Dermis microvascular lymphatic vessel endothelial cell (primary cell): ENCODE measurements at places on chromosomes 1 and 21.

DNA sequence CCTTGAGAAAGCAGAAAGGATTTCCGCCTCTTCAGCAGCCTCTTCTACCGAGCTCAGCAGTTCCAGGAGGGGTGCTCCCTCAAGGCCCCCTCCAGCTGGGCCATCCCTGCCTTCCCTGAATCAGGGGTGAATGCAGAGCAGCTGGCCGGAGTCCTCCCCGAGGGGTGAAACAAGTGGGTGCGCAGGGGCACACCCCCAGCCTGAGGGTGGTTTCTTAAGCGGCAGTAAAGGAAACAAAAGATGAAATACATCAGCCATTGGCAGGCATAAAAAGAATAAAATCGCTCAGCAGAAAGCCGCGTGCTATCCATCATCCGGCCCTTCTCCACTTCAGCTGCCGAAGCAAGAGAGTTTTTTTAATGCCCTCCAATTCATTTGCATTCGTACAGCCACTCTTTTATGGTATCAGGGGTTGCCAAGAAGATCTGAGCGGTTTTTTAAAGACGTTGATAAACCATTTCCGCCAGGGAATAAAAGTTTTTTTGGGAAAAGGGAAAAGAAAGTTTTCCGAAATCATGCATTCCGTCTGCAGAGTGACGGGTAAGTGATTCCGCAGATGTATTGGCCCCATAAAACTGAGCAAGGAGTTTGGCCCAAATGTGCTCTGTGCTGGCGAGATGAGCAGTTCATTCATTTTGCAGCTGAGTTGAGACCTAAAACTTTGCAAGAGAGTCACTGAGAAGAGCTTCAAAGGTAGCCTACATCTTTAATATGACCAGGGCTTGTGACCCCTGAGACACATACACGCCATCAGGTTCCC lies 73.7 kb upstream of the ZC3H12A start:
- DNase-seq: no peak

- no peak for DNase-seq
These were observed 15.4 kb upstream of the MEX3A start for GRCh38 chr1:156097499-156098178.

DNA sequence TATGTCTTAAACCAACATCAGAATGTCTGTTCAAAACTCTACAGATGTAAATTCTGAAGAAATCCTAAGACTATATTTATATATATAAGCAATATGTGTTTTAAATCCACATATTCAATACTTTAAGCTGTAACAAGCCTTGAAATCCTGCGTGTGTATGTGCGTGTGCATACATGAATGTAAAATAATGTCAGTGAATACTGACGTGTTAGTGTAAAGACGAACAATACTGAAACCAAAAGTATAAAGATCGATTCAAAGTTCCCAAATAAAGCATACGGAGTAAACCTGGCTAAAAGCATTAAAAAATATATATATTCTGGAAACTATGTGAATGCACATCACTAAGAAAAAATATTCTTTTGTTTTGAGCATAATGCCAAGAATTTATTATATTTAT lies 668.6 kb upstream of the NCAM2 start:
- DNase-seq: no peak

- DNase-seq: no peak
These were observed 25.4 kb downstream of the DMAP1 start for GRCh38 chr1:44238660-44239059.

- DNase-seq: no peak
These were observed 36.1 kb upstream of the ST6GALNAC3 start for GRCh38 chr1:76038287-76039004.

DNA sequence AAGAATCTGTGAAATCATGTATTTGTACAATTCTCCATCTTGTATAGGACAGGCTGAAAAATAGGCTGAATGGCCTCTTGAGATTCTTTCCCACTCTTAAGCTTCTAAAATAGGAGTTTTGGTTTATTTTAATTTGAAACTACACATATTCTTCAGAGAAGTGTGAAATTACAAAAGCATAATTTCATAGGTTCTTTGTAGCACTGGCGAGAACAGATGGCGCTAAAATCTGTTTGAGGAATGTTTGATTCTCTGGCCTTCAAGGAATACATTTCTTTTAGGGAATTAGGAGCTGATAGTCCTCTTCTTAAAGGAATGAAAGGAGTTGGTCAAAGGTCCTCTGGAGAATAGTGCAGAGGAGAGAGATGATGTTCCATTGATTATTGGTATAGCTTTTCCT lies 44.9 kb downstream of the CC2D1B start:
- no peak for DNase-seq

- no peak for DNase-seq
These were observed 8.1 kb downstream of the OR11L1 start for GRCh38 chr1:247833601-247834000.

- peak; percentile 49 for DNase-seq
These were observed at the start of gene PACC1 for GRCh38 chr1:212414328-212415106. Gene PACC1, minus strand, starts transcription at chr1:212414886. Its CDS starts 129 bp downstream, at chr1:212414757.

DNA sequence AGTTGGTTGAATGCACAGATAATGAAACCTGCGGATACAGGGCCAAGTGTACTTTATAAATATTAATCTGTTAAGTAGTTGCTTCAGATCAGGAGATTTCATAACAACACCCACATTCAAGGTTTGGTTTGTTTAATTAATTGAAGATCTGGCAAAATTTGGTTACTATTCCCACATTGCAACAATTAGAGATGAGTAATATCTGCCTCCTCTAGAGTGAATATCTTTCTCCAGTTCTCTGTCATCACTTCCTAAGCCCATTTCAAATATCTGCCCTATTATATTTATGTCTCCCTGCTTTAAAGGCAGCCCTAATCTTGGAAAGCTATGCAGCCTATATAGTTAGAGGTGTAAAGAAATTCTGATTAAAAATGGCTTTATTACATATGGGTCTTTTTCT lies 61.4 kb downstream of the PPP2R5A start:
- no peak for DNase-seq

GRCh38 chr21:33247599-33247998 lies 17.9 kb downstream of the IFNAR2 start:
- no peak for DNase-seq

DNA sequence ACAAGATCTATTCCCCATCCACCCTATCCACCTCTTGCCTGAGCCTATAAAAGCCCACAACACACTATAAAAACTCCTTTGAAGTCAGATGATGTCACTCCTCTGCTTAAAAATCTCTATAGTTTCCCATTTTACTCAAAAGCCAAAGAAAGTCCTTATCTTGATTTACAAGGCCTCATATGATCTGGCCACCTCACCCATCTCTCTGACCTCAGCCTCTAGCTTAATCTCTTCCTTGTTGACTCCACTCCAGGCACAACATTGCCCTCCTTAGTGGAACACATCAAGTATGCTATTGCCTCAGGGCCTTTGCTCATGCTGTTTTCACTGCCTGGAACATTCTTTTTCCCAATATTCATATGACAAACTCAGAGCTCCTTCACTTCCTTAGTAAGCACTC lies 33.3 kb downstream of the ZNF281 start:
- DNase-seq: no peak

DNA sequence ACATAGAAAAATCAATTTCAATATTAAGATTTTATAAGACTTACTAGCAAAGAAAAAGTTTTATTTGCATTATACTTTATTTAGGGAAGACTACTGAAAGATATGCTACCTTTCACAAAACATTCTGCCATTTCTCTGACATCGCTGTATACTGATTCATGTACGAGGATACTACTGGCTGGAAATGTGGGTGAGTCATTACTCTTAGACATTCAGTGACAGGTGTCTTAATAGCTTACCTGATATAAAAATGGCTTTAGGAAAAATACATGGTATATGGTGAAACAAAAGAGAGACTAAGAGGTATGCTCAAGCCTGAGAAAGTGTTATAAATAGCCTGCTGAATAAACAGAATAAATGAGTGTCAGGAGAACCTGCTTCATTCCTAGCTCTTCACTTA lies 73.0 kb upstream of the EXO1 start:
- no peak for DNase-seq

DNA sequence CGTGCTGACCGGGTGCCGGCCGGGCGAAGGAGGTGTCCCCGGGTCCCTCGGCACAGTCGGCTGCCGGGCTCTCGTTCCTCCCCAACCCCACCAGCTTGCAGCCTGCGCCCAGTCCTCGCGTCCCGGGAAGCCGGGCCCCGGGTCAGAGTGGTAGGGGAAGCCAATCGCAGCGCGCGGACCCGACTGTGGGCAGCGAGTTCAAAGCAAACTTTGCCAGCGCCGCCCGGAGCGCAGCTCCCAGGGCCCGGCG lies 328 bp downstream of the MYCL start:
- no peak for DNase-seq

- DNase-seq: no peak
These were observed 852 bp downstream of the FAAH start for GRCh38 chr1:46394872-46395465.

DNA sequence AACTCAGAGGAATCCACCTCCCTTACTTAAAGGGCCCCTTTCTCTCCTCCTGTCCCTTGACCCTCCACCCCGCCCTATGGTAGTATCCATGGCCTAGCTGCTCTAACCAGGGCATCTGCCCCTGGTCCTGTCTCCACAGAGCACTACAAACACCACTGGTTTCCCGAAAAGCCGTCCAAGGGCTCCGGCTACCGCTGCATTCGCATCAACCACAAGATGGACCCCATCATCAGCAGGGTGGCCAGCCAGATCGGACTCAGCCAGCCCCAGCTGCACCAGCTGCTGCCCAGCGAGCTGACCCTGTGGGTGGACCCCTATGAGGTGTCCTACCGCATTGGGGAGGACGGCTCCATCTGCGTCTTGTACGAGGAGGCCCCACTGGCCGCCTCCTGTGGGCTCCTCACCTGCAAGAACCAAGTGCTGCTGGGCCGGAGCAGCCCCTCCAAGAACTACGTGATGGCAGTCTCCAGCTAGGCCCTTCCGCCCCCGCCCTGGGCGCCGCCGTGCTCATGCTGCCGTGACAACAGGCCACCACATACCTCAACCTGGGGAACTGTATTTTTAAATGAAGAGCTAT lies 1.7 kb downstream of the BTG2 start:
- no peak for DNase-seq

DNA sequence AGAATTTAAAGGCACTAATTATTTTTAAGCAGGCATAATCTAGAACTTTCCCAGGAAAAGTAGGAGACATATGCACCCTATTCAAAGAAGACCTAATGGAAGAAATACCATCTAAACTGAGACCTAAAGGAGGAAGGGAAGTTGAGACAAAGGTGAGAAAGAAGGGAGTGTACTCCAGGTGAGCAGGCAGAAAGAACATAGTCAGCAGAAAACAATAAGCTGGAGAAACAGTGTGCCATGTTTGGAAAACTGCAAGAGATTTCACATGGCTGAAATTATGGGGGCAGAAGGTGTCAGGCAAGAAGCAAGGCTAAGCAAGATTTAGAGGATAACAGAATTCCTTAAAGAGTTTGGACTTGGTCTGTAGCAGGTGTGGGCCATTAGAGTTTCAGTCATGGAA lies 167.0 kb upstream of the USP25 start:
- DNase-seq: no peak

- DNase-seq: no peak
These were observed 70.6 kb upstream of the DYNLT5 start for GRCh38 chr1:66681686-66682085.

- DNase-seq: peak; percentile 64
These were observed 273.2 kb downstream of the GRIK3 start for GRCh38 chr1:36761113-36761512.

DNA sequence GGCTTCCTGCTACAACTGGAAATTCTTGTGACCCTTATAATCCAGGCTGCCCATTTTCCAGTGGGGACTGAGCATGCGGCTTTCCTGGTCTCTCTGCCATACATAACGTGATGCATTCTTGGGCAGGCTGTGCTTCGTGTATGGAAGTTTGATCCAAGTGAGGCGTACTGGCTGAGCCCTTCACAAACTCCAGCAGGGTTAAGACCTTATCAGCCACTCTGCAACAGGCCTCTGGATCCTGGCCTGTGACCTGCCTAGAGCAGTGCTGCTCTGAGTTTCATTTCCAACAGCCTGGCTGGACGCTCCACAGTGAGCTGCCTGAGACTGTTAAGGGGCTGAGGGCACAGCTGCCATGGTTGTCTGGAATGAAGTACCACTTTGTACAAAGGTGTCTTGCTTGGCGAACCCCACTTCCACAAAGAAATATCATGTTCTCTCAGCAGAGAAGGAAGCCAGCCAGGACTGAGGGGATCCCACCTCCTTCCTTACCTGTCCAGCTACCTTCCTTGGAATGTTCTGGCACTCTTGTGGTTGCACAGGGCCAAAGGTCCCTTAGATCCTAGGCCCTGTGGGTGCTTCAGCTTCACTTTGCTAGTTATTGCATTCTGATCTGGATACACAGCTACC lies 28.5 kb upstream of the XPR1 start:
- no peak for DNase-seq

- DNase-seq: no peak
These were observed 126.9 kb upstream of the ERRFI1 start for GRCh38 chr1:8152731-8153702.

DNA sequence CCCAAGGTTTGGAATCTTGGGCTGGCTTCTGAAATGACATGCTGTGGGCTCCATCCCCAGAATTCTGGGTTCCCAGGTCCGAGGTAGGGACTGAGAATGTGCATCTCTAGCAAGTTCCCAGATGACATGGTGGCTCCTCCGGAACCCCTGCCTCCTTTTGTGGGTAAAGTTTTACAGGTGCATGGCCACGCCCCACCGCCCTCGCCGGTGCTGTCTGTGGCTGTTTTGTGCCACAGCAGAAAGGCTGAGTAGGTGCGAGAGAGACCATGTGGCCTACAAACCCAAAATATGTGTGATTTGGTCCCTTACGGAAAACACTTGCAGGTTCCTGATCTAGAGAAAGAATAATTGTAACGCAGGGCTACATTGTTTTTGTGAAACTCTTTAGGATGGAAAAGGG lies 30.9 kb downstream of the SKI start:
- no peak for DNase-seq

GRCh38 chr1:39570477-39571177 lies 6.0 kb downstream of the PABPC4 start:
- DNase-seq: no peak

DNA sequence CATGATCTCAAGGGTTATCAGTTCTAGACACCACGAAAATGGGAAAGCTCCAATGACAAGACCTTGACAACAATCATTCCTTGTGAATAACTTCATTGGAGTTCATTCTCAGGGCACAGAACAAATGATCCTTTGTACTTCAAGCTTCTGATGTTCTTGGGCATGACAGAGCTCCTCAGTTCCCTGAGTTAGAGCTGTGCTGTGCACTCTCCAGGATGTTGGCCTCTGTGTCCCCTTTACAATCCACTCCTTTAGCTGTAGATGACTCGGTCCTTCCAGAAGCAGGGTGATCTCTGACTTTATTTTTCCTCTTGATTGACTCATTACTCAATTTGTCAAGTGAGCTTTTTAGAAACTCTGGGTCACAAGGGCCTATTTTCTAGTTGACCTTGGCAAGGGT lies 3.9 kb upstream of the FAM78B start:
- DNase-seq: no peak

- no peak for DNase-seq
These were observed 5.7 kb downstream of the CATSPERE start for GRCh38 chr1:244466724-244467123.

GRCh38 chr1:50783286-50783685 lies 176.8 kb downstream of the FAF1 start:
- DNase-seq: no peak
